ENCODE measurements at places on chromosomes 4 and X. TPM values are rescaled to one million over a fixed set of nuclear protein-coding genes. Genes with fewer than 3 reads are reported as not detected.

The RHOXF2B gene
- total RNA-seq: not detected

The COL4A5 gene
- total RNA-seq: 6.5 TPM

The TXK gene
- 0.44 TPM for total RNA-seq

The PRDM8 gene
- total RNA-seq: 2.2 TPM

The RS1 gene
- not detected for total RNA-seq

The L1CAM gene
- 7.0 TPM for total RNA-seq

The RPA4 gene
- 0.35 TPM for total RNA-seq

The SMPX gene
- 403 TPM for total RNA-seq

GRCh38 chrX:118717678-118718391 lies 9.6 kb upstream of the IL13RA1 start:
- DNase-seq: no peak
- H3K4me3 ChIP-seq: no peak overlapping the region
- no peaks in the 10 kb centered on the region for H3K36me3 ChIP-seq
- H3K27me3 ChIP-seq: no peaks in the 10 kb centered on the region
- H3K27ac ChIP-seq: no peak overlapping the region
- H3K4me1 ChIP-seq: no peaks in the 10 kb centered on the region

DNA sequence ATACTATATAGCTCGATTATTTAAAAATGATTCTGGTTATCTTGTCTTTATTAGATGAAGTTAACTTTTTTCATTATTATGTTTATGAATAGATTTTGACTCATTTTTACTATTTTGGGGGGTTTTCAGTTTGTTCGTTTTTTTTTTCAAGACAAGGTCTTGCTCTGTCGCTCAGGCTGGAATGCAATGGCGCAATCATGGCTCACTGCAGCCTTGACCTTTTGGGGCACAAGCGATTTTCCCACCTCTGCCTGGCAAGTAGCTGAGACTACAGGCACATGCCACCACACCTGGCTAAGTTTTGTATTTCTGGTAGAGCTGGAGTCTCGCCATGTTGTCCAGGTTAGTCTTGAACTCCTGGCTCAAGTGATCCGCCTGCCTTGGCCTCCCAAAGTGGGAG lies 24.9 kb upstream of the FOXR2 start:
- H3K36me3 ChIP-seq: no peaks in the 10 kb centered on the region
- no peak overlapping the region for H3K4me3 ChIP-seq
- no peak overlapping the region for H3K27ac ChIP-seq
- no peak for DNase-seq

GRCh38 chrX:50614460-50614859 lies 143.8 kb upstream of the DGKK start:
- DNase-seq: no peak
- H3K4me1 ChIP-seq: no peaks in the 10 kb centered on the region
- H3K4me3 ChIP-seq: no peak overlapping the region
- no peaks in the 10 kb centered on the region for H3K27me3 ChIP-seq
- H3K36me3 ChIP-seq: no peaks in the 10 kb centered on the region
- no peak overlapping the region for H3K27ac ChIP-seq

DNA sequence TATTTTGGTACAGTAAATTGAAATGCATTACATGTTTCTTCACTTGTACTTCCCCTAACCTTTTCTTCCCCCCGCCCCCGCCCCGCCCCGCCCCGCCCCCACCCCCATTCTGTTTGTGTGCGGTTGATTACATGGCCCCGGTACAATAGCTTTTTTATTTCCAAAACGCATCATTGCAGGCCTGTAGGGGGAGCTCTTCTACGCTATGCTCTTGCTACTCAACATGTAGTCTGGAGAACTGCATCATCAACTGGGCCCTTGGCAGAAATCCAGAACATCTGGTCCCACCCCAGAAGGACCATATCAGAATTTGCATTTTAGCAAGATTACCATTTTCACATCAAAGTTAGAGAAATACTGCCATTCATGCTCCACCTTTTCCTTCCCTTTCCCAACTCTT lies 333.3 kb upstream of the DDX53 start:
- no peaks in the 10 kb centered on the region for H3K36me3 ChIP-seq
- DNase-seq: no peak
- H3K27ac ChIP-seq: no peak overlapping the region
- no peaks in the 10 kb centered on the region for H3K4me1 ChIP-seq

- DNase-seq: no peak
- H3K27ac ChIP-seq: no peak overlapping the region
- no peaks in the 10 kb centered on the region for H3K4me1 ChIP-seq
- H3K4me3 ChIP-seq: no peak overlapping the region
- no peaks in the 10 kb centered on the region for H3K27me3 ChIP-seq
- no peaks in the 10 kb centered on the region for H3K36me3 ChIP-seq
Measured at GRCh38 chr4:99714179-99714578, 56.6 kb upstream of the C4orf54 start.

DNA sequence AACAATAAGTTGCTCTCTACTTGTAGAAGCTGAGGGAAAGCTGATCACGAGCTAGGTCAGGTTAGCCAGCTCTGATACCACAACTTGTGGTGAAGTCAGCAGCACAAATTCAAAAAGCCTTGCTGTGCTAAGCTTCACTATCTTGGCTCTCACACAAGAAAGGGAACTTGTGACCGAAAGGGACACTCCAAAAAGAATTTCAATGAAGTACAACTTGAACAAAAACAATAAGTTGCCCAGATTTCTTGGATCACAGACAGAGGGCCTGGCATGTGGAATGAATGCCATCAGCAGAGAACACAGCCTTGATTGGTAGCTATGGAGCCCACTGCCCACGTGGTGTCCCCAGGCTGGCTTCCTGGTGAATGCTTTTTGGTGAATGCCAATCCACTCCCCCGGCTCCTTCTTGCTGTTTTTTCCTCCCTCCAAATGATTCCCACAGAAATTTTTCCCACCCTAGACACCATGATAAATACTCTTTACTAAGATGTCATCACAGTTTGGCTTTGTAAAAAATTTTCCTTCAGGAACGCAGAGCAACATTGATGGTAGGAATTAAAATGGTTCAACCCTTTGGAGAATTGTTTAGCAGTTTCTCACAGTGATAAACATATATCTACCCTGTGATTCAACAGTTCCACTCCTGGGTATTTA lies 82.6 kb downstream of the ANXA3 start:
- peaks cover 36% of the 10 kb centered on the region for H3K4me1 ChIP-seq
- no peak overlapping the region for H3K4me3 ChIP-seq
- no peaks in the 10 kb centered on the region for H3K36me3 ChIP-seq
- H3K27me3 ChIP-seq: no peaks in the 10 kb centered on the region
- peak overlapping the region; percentile 76 for H3K27ac ChIP-seq
- DNase-seq: peak; percentile 68

DNA sequence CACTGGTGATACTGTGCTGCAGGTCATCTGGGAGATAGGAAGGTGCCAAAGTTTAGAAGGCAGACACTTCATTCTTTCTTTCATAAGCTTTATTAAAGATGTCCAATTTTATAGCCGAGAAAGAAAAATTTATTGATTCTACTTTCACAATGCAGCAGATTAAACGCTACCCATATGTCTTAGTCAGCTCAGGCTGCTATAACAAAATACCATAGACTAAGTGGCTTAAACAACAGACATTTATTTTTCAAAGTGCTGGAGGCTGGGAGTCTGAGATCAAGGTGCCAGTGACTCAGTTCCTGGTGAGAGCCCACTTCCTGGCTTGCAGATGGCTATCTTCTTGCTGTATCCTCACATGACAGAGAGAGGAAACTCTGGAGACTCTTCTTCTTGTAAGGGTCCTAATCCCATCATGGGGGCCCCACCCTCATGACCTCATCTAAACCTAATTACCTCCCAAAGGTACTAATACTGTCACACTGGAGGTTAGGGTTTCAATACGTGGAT lies 33.4 kb upstream of the KLHL34 start:
- no peak overlapping the region for H3K27ac ChIP-seq
- H3K36me3 ChIP-seq: no peaks in the 10 kb centered on the region

DNA sequence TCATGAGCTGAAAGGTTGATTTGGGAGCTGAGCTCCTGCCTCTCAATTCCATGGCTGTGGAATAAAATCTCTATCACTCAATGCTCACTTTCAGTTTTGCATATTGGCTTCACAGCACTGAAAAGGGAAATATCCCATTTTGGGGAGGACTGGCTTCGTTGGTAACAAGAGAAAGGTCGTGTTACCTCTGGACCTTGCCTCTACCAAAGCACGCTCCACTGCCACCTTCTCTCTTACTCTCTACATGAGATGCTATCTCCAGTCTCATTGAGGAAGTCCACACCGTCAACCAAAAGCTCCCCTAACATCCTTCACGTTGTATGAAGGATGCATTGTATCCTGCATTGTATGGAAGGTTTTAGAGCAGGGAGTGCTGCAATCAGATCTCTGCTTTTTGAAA lies 195.0 kb upstream of the LDB2 start:
- H3K27ac ChIP-seq: no peak overlapping the region
